ENCODE measurements at places on chromosomes 5 and 9. TPM values are rescaled to one million over a fixed set of nuclear protein-coding genes. Genes with fewer than 3 reads are reported as not detected.

TMEM232 gene
- total RNA-seq, result 1.4 TPM

SH3TC2 gene
- 0.72 TPM for total RNA-seq

COL23A1 gene
- total RNA-seq, result not detected

AHRR gene
- total RNA-seq, result 52.2 TPM

IL3 gene
- not detected for total RNA-seq
